ENCODE measurements at places on chromosomes 2 and 18.

DNA sequence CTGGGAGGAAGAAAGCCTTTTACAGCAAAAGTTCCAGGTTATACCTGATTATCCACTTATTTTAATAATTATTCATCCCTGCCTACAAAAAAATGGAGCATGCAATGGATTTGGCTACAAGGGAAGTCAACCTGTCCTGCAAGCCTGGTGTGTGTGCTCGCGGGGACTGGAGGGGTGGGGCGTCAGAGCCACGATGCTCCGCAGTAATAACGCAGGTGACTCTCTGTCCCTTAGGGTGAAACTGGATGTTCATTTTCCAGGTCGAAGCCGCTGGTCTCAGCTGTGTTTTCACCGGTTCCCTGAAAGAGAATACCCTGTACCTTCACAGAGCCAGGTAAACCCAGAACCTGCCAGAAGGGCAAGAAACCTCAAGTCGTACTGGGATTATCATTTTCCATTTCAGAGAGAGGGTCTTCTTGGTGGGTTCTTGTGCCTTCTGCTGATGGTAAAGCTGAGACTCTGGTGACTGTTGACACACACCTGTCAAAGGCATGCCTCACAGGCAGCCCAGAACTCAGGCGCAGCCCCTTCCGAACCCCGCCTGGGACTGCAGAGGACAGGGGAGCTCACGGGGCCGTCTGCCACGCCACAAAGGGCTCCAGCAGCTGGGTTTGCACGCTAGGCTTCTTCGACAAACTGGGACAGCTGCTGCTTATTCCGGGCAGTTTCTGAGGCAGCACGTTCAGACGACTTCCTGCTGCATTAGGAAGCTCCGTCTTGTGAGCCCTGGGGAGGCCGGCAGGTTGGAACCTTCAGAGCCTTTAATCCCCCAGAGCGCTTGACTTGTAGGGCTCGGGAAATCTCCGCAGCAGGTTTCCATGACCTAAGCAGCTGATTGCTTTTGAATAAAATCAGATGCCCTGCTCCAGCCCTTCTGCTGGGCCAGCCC lies 58.6 kb downstream of the KCNG2 start:
- peak; percentile 23 for DNase-seq

DNA sequence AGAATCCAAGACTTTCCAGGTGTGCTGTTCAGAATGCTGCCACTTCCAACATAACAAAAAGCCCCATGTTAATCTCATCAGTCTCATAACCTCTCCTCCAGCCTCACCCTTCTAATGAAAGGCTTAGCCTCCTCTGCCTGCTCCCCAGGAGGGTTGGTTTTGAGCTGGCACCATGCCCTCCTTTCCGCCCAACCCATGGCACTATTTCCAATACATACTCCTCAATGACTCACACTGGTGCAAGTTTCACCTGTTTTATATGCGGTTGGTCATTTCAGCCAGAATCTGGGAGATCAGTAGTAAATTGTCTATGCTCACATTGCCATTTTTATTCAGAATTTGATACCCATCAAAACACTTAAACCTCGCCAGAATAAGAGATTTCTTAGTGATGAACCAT lies 157.6 kb upstream of the NRP2 start:
- no peak for DNase-seq

DNA sequence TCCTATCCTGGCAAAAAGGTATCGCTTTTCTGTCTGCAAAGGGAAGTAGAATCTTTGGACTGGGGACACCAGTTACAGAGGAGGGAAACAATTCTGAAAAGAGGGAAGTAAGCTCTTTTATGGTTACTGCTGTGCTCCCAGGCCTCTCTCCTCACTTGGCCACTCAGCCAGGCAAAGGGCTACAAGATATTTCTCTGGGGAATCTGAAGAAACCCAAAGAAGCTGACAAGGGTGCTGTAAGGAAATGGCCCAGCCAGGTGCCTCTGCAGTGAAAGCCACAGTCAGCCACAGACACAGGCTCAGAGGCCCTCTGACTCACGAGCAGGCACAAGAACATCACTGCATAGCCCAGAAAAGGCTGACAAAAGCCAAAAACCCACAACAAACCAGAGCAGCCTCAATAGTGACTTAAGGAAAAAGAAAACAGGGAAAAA lies 5.8 kb downstream of the HDLBP start:
- DNase-seq: peak; percentile 50

DNA sequence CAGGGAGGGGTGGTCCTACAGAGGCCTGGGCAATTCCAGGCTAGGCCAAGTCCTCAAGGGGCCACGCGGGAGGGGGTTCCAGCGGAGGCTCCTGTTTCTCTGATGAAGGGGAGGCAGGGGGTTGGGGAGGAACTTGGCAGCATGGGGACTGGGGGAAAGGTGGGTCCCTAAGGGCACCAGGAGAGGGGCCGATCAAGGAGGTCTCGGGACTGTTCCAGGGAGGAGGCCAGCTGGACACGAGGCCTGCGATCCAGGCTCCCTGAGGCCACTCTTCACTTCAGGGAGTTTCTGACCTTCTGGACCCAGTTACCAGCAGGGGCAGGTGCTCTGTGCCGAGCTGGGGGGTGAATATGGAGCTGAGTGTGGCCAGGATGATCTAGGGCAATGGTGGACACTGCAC lies 71.5 kb downstream of the ASB1 start:
- DNase-seq: no peak

DNA sequence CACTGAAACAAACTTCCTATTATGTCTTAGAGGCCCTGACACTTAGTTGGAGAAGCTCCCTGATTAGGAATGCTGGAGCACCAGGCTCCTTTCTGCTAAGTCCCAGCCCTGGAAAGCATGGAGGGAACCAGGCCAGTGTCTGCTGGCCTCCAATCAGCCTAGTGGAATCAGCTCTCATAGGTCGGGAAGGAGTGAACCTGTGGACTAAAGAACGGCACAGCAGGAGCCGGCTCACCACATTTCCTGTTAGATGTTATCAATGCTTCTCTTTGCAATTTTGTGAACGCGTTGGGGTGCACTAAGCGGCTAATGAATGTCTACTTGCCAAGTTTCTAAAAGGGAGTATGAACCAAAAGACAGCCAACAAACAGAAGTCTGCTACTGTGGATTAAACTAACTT lies 296.6 kb downstream of the NAPG start:
- DNase-seq: no peak

- DNase-seq: peak; percentile 45
Measured at GRCh38 chr2:220147161-220148038, 520.0 kb downstream of the SLC4A3 start.

DNA sequence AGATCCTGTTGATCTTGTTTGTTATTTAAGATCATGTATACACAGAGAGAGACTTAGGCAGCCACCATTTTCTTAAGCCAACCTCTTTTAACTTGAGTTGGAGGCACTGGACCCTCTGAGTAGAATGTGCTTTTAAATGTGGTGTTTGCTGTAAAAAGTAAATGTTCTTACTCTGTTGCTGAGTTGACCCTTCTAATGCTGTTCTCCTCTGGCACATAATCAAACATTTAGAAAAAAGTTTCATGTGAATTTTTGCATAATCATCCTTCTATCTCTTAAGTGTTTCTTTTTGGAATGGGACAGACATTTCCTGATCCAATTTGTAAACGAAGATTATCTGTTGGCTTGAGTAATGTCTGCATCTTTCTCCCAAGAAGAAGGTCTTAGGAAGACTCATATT lies 255.1 kb upstream of the ETAA1 start:
- DNase-seq: no peak

DNA sequence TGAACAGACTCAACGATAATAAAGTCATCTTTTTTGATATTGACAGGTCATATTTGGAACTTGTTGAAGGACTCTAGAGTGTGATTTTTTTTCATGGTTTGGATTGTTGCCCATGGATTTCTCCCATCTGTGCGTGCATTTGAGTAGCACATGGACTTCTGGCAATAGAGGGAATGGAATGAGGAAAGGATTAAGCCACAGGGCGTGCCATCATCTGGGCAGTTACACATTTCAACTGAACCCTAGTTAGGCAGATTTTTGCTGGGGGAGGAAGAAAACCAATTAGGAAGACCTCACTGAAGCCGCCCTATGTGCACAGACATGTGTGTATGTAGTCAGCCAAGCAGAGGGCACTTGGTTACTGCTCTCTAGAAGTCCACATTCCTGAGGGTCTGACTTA lies 72.6 kb downstream of the TPGS2 start:
- DNase-seq: peak; percentile 73

DNA sequence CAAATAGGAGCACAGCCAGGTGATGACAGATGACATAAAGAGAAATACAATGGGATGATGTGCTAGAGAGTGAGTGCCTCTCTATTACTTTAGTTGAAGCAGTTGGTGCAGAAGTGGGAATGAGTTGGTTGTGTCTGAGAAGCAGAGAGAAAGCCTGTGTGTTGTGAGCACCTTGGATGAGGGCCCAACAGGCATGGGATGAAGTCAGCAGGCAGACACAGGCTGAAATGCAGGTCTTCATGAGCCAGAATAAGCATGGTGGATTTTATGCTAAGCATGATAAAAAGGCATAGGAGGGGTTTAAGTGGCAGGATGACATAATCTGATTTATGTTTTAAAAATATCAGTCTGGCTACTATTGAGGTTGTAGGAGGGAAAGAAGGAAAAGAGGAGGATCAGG lies 71.5 kb downstream of the KLHL14 start:
- no peak for DNase-seq

- peak; percentile 90 for DNase-seq
Measured at GRCh38 chr18:26429535-26430226, 118.7 kb downstream of the KCTD1 start.

- DNase-seq: peak; percentile 64
Measured at GRCh38 chr2:180707884-180708205, 272.6 kb upstream of the UBE2E3 start.

DNA sequence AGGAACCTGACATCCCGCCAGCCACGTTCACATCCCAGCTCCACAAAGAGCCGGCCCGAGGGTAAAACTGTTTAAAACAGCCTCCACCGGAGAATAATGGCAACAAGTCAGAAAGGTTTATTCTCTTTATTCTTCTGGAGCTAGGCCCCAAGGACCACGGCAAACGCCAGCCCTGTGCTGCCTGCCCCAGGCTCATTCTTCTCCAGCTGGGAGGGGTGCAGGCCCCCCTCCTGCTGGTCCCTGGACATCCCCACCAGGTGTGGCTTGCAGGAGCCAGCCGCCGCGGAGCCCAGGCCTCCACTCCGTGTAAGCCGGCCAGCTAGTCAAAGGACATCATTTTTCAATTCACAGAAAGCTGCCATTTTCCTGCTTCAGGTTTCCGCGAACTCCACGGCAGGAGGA lies 65.8 kb upstream of the SALL3 start:
- no peak for DNase-seq

GRCh38 chr2:142100970-142101369 lies 29.8 kb downstream of the LRP1B start:
- no peak for DNase-seq

DNA sequence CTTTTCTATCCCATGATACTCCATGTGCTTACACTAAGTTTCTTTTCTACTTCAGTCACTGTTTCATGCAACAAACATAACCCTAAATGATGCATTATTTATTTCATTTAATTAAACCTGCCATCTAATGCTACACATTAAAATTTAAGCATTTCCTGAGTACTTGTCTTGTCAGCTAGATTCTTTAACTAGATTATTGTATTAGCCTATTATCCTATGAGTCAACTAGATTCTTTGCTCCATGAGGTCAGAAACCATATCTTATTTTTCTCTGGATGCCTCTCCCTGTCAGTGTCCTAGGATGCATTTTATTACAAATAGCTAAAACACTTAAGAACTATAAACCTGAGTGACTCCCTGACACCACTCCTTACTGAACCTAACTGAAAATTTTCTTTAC lies 652.4 kb downstream of the SLC4A3 start:
- DNase-seq: peak; percentile 69

DNA sequence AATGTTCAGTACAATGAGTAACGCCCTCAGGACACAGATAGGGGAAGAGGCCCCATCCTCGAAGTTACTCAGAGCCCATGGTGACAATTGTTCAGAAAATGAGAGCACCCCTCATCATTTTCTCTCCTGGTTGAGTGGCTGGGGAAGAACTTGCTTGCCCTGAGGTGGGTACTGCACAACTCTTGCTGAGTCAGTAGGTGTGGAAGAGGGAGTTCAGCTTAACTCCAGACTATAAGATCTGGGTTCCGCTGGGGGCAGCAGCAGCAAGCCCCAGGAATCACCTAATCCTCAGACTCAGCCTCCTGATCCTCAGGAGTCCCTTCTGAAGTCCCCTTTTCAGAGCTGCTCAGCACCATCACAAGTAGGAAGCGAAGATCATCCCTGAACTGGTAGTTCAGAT lies 123.7 kb downstream of the PIEZO2 start:
- DNase-seq: no peak

GRCh38 chr2:207768168-207768865 lies 1.4 kb downstream of the FZD5 start:
- DNase-seq: peak; percentile 35

DNA sequence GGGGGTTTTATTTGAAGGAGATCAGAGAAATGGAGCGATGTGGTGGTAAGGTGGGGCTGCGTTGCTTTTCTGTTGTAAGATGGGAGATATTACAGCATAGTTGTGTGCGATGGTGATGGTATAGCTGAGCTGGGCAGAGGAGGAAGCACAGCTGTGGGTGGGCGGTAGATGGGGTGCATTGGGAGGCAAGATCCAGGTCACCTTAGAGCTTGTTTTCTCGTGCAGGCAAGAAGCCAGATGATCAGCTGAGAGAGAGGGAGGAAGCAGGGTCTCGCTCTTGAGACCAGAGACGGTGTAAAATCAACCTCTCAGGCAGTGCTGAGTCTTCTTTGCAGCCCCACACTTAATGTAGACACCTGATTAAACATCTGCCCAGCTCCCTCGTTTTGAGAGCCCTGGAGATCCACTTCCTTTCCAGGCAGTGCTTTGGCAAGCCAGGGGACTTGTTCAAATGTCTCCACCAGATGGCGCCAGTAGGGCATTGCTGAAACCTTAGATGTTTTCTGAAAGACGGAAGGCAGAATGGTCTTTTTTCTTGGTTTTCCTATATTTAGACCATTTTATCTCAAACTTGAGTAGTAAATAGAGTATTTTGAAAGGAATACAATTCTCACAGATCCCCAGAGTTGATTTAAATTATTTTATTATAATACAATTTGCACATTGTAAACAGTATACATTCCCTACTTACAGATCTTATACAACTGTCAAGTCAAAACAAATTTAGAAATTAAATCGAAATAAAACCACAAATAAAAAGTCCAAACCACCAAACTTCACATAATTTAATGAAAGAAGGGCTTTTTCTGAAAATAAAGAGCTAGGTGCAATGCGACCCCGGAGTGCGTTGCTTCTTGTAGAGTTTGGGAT lies 21.1 kb upstream of the LYPD6B start:
- peak; percentile 72 for DNase-seq

DNA sequence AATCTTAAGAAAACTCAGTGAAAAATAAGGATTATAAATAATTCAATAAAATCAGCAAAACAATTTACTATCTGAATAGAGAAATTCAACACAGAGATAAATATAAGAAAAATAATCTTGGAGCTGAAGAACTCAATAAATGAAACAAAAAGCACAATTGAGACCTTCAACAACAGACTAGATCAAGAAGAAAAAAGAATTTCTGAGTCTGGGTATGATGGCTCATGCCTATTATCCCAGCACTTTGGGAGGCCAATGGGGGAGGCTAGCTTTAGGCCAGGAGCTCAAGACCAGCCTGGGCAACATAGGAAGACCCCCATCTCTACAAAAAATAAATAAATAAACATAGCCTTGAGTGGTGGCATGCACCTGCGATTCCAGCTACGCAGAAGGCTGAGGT lies 1295.7 kb upstream of the NRXN1 start:
- DNase-seq: no peak

GRCh38 chr2:23422089-23423061 lies 37.4 kb downstream of the KLHL29 start:
- no peak for DNase-seq

All from fibroblast of skin of back (primary cell).